SK-N-SH (cell line): ENCODE measurements at places on chromosomes 2 and 18. TPM values are rescaled to one million over a fixed set of nuclear protein-coding genes. Genes with fewer than 3 reads are reported as not detected.

MGAT5 gene
- polyA plus RNA-seq: 18.2 and 20.6 TPM in 2 replicates

SCN9A gene
- 5.9 and 7.8 TPM in 2 replicates for polyA plus RNA-seq

LMAN1 gene
- polyA plus RNA-seq: 43.4 and 56.5 TPM in 2 replicates

SGPP2 gene
- 0.03 TPM in 2 replicates for polyA plus RNA-seq

LRRC30 gene
- polyA plus RNA-seq: not detected in 2 replicates

SERPINB13 gene
- polyA plus RNA-seq: not detected in 2 replicates

MYO3B gene
- polyA plus RNA-seq: not detected in 2 replicates

LOXHD1 gene
- polyA plus RNA-seq: not detected in 2 replicates

ANKRD62 gene
- polyA plus RNA-seq: not detected in 2 replicates

WNT6 gene
- polyA plus RNA-seq: 0.06 and 0.08 TPM in 2 replicates

PAX8 gene
- 0.08 and 0.23 TPM in 2 replicates for polyA plus RNA-seq
